CD4-positive, alpha-beta T cell treated with Interleukin-6 at 100 ng/mL for 8 hours (primary cell): ENCODE measurements at places on chromosomes 5 and 9.

DNA sequence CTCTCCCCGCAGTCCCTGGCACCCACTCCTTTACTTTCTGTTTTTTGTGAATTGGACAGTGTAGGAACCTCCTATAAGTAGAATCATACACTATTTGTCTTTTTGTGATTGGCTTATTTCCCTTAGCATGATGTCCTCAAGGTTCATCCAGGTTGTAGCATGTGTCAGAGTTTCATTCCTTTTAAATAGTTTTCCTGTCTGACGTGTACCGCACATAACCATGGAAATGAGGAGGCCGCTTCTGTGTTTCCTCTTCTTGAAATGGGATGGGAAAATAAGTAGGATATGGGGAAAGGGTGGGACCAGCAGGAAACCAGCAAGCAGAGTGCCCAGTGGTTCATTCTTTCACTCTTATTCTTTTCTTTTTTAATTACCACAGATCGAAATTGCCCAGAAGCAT is 72.6 kb upstream of the ENTREP1 start:
- DNase-seq, result no peak

GRCh38 chr5:78367318-78367991 is 7.0 kb downstream of the SCAMP1 start:
- no peak for DNase-seq

- no peak for DNase-seq
Measured at GRCh38 chr5:125484272-125484741, 737.9 kb upstream of the ZNF608 start.

GRCh38 chr9:91583966-91584365 is 160.3 kb upstream of the NFIL3 start:
- no peak for DNase-seq

- no peak for DNase-seq
Measured at GRCh38 chr5:100691548-100691947, 156.4 kb downstream of the FAM174A start.

DNA sequence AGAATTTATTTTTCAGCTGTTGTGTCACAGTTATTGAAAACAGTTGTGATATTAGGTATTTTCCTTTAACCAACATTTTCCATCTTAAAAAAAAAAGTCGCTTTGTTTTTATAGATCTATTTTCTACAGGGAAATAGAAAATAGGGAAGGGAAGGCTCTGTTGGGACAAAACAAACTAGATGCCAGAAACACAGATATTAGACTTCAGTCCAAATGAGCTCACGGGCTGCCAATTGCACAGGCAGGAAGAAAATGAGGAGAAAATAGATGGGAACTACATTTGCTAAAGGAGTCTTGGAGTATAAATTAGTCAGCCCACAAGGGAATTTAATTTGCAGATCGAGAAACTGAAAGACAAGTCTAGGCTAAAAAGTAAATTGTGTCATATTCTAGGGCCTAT is 21.4 kb upstream of the ISOC1 start:
- DNase-seq, result no peak

GRCh38 chr5:61004448-61004847 is 59.4 kb downstream of the NDUFAF2 start:
- DNase-seq, result no peak

DNA sequence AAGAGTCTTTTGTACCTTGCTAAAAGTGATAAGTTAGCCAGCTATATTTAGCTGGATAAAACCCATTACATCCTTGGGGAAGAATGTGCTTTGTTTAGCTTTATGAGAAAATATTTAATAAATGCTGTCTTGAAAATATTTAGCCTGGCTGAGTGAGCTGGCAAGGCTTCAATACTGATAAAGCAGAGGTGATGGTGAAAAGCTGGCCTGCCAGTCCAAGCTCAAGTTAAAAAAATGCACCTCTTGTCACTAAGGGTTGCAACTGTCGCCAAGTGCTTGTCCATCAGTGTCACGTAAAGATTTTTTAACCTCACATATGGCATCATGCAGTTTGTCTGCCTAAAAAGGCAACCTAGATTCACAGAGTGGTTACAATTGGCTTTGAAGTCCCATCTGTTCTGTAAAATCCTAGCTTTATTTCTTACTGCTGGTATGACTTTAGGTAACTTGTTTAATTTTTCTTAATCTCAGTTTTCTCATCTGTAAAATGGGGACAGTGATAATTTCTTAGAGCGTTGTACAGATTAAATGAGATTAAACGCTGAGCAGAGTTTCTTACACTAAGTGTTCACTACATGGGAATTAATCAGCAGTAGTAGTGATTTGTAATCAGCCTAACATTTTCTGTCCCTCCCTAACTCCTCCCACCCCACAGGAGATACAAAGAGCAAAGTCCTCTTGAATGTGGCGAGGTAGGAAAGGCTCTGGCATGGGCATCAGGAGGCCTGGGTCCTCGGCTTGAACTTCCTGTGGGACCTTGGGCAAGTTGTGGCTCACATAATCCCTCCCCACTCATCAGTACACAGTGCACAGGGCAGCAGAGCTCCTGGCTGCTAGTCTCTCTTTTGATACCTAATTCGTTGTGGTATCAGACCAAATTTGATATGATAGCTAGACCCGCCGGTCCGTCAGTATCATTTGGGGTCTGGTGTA is 48.7 kb downstream of the PIK3R1 start:
- no peak for DNase-seq

DNA sequence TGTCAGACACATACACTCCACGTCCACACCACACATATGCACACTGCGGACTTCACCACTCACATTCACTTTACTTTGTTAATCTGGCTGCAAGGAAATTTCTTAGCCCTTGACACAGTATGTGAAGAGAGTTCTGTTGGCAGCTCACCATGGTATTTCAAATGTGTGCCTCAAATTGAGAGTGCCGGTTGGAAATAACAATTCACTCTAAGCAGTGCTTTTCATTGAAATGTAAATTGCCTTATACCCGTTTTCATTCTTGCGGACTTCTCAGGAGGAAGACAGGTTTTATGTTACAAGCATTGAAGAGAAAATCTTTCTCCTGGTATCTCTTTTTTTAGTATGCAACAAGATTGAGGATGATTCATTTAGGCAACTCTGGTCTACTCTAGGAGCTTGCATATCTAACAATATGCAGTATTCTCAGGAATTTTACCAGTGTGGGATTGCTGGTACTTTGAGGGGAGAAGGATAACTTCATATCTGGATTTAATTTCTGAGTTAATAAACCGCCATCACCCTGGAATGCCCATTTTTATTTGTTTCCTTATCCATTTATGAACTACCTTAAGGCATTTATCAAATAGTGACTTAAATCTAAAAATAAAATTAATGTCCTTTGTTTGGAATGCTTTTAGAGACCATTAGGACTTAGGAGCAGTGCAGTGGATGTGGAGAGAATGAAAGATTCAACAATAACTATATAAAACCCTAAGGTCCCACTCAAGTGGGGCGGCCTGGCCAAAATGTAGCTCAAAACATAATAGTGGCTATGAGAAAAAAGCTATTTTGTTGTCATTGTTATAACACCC is 87.0 kb downstream of the IQGAP2 start:
- DNase-seq, result no peak

- no peak for DNase-seq
Measured at GRCh38 chr9:75140261-75140660, 51.9 kb downstream of the OSTF1 start.

DNA sequence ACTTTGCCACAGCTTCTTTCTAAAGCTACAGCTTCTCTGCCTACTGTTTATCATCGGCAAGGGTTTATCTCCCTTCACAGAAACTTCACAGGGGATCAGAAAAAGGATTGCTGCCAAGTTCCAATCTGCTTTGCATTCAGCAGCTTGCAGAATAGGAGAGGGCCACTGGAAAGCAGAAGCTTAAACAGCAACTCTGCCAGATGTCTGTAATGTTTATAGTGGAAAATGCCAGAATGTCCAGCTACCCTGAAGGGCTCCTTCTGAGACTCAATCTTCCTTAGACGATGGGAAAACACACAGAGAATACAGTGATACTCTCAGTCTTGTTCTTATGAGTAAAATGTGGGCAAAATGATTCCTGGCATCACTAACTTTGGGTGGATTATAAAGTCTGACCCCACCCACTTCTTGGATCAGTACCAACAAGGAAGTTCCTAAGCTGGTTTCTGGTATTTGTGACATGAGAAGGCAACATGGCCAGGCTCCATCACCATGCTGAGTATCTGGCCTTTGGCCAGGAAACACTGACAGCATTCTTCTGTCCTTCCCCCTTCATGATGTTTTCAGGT is 19.0 kb downstream of the STOM start:
- no peak for DNase-seq

GRCh38 chr9:72524820-72525540 is 3.6 kb downstream of the TMC1 start:
- peak; percentile 38 for DNase-seq

DNA sequence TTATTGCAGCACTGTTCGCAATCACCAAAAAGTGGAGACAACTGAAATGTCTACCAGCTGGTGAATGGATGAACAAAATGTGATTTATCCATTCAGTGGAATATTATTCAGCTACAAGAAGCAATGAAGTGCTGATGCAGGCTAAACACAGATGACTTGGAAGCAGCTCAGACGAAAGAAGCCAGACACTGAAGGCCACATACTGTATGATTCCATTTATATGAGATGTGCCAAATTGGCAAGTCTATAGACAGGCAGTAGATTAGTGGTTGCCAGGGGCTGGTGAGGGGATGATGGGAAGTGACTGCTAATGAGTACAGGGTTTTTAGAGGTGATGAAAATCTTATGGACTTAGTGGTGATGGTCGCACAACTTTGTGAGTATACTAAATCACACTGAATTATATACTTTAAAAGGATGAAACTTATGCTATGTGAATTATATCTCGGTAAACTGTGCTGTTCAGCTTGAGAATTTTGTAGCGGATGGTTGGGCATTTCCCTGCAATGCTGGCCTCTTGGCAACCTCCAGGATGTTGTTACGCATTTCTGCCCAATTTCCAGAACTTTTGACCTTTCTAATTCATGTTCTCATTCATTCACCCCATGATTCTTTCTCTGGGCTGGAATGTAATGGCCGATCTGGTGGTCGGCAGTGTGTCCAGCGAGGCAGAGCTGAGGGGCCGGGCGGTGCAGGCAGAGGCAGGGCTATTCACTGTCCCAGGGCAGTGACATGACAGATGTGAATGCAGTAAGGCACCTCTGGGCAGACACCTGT is 22.0 kb upstream of the WNK2 start:
- no peak for DNase-seq

- no peak for DNase-seq
Measured at GRCh38 chr9:136078024-136078423, 17.1 kb downstream of the NACC2 start.

DNA sequence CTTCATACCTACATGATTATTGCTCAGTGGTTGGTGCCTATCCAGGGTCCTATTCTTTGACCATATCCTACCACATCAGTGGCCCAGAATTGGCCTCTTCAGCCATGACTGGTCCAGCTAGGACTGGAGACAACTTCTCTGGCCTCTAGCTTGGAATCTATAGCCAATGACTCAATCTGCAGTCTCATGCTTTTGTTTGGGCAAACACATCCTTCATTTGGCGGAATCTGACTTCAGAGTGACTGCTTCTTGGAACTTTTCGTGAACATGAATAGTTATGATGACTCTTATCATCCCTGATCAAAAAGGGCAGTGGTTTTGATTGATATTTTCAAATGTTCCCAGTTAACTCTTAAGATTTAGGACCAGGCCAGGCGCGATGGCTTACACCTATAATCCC is 134.1 kb downstream of the PAPPA start:
- DNase-seq, result no peak

GRCh38 chr5:33120671-33121070 is 320.1 kb upstream of the TARS1 start:
- no peak for DNase-seq

GRCh38 chr9:129550199-129550839 is 70.6 kb downstream of the C9orf50 start:
- no peak for DNase-seq

DNA sequence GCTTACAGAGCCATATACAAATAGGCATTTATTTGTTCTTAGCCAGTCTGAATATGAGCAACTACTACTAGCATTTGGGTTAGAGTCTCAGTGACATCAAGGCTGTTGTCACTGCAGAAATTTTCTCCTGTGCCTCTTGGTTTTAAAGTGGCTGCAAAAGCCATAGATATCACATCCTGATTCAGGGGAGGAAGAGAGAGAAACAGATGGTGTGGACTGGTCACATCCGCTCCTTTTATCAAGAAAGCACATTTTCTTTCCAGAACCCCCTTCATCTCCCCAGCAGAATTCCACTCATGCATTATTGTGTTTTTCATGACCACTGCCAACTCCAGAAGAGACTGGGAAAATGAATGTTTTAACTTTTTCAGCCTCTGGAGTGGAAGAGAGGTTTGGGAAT is 69.8 kb downstream of the PTTG1 start:
- DNase-seq, result no peak

DNA sequence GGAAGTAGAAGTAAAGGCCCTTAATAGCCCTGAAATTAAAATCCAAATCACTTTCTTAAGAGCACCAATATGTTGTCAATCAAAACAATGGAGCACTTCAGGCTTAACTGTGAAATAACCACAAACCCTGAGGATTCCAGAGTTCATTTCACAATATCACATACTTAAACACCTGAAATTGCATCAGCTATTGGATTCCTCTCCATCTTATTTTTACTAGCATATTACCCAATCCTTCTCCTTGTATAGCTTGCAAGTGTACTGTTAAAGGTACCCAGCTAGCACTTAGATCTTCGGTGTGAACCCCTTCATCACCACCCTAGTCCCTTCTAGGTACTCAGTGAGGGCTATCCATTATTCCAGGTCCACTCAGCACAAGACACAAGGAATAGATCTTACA is 287.3 kb downstream of the EFNA5 start:
- no peak for DNase-seq

GRCh38 chr9:89274838-89275237 is 36.2 kb upstream of the CKS2 start:
- no peak for DNase-seq

GRCh38 chr9:73149371-73150067 is 2.1 kb upstream of the ANXA1 start:
- peak; percentile 61 for DNase-seq

- DNase-seq, result no peak
Measured at GRCh38 chr5:155729684-155730059, 597.3 kb upstream of the SGCD start.

- DNase-seq, result no peak
Measured at GRCh38 chr5:122815218-122815767, 30.1 kb upstream of the SNX24 start.

DNA sequence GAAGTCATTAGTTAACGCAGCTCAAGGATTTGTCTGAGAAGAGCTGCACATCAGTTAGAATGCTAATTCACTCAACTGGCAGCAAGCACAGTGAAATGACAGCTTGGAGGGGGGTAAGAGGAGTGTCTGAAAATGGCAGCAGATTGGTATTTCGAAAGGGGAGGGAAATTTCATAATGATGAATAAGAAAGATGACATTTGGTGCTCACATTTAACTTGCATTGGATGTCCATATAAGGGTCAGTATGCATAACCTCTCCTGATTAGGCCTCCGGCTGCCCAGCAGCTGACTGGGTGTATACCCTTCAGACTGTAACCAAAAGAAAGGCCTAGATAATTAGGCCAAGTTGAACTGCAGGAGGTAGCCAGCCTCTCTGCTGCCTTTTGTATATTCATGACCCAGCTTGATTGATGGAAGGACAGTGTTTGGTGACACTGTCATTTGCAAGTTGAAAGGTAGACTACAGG is 131.0 kb downstream of the PBX3 start:
- DNase-seq, result no peak
